Central memory CD4-positive, alpha-beta T cell (primary cell): ENCODE measurements at places on chromosomes 16 and 17.
A peak's percentile ranks its signal among the peaks of the same experiment; 100 is the strongest.

- DNase-seq, result peak; percentile 96
These were observed 4.4 kb downstream of the FMNL1 start for GRCh38 chr17:45225964-45226530.

- DNase-seq, result no peak
These were observed 7.4 kb upstream of the PSMC3IP start for GRCh38 chr17:42584880-42585279.

DNA sequence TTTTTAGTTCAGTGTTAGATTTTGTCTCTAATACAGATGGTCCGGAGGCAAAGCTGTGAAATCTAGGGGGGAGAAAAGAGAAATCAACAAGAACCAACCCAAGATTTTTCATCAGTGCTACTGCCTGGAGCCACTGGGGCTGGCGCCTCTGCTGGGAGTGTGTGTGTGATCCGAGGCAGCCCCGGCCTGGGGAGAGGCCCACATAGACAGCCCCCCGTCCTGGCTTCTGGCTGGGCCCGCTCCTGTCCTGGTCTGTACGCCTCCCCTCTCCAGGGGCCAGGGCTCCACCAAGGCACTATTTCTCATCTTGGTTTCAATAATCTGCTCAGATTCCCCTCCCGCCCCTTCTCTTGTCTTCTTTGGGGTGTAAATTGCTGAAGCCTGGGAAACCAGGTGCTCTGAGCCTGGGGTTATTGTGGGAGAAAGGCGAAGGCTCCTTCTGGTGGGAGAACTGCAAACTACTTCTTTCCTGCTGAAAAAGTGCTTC, 7.8 kb downstream of the BAHCC1 start:
- no peak for DNase-seq

DNA sequence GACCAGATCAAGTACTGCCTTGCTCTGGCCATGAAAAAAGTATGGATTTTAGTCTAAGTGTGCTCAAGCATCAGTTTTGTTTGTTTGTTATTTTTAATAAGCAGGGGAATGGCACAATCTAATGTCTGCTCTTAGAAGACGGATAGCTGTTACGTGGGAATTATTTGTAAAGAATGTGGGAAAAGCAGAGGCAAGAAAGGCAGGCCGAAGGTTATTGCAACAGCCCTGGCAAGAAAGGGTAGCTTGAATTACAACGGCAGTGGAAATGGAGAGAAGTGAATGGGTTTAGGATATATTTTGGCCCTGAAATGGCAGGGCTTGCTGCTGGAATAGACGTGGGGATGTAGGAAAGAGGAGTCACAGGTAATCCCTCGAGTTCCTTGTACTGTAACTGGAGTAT, 987 bp upstream of the HASPIN start:
- no peak for DNase-seq

- no peak for DNase-seq
These were observed 29.7 kb downstream of the LRRC75A start for GRCh38 chr17:16462070-16462864.

DNA sequence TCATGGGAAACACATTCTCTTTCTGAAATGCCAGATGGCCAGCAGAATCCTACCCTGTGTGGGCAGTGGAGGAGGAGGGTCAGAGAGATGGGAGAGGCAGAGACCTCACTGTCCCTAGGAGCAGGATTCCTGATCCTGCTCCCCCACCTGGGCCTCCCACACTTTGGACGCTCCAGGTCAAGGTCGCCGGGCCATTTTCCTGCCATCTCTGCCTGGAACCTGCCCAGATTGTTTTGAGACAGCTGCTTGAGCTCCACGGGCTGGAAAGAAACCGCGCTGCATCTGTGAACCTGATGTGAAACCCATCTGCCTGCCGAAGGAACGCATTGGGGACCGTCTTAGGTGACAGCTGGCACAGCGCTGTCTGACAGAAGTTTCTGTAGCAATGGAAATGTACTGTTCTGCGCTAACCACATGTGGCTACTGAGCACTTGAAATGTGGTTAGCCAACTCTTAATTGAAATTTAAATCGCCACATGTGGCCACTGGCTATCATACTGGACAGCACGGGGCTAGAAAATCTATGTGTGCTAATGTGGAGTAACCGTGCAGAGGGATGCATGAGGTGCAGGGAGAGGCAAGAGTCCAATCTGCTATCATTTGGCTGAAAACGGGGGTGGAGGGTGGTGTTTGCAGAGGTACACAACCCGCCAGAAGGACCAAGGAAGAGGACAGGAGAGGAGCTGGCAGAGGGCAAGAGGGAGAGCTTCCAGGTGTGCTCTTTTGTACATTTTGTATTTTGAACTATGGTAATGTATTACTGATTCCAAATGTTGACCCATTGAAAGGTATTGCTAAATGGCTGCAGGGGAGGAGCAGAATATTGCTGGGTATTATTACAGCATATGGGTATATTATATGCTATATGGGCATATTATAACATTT, 15.4 kb upstream of the NUBP1 start:
- DNase-seq, result no peak

DNA sequence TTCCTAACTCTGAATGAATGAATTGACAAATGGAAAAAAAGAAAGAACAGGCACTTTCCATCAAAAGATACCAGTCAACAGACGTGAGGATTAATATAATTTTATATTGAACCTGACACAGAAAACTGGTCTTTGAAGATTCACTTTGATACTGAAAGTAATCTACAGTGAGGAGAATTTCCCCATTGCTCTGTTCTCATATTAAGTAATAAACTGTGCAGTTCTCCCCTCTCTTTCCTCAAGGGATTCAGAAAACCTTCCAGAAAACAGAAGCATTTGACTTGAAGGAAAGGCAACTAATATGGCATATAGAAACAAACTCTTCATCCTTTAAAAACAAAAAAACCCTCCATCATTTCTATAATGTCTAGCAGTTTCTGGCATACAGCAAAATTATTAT, 2.2 kb downstream of the TEX2 start:
- DNase-seq, result no peak

GRCh38 chr17:62681061-62681938, 53.8 kb downstream of the MRC2 start:
- DNase-seq, result no peak

DNA sequence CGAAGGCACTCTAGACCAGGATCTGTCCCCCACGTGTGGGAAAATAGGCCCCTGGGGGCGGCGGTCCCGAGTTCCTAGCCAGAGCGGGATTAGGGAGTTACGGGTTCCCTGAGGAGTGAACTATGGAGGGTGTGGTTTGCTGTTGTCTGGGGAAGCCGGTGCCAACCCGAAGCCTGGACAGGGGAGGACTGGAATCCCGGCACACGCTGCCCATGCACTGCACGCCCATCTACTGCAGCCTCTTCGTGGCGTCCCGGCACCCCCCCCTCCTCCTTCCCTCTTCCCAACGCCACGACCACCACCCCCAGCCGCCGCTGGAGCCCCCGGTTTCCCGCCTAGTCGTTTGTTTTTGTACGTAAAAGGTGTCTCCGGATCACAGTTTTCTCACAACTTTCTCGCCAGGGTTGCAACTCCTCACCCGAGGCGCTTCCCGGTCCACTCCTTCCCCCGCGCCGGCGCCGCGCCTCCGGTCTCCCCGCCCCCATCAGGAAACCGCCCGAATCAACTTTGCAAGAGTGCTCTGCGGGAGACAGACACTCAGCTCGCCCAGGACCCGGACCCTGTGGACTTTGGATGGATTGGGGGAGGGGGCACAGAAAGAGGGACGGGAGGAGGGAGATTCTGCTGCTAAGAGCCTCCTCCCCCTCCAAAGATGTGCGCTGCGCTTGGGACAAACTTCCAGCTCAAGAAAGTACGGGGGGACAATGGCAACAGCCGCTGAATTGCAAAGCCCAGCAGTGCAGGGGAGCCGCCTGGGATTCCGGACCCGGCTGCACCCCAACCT, 1.4 kb upstream of the LHX1 start:
- DNase-seq, result no peak

DNA sequence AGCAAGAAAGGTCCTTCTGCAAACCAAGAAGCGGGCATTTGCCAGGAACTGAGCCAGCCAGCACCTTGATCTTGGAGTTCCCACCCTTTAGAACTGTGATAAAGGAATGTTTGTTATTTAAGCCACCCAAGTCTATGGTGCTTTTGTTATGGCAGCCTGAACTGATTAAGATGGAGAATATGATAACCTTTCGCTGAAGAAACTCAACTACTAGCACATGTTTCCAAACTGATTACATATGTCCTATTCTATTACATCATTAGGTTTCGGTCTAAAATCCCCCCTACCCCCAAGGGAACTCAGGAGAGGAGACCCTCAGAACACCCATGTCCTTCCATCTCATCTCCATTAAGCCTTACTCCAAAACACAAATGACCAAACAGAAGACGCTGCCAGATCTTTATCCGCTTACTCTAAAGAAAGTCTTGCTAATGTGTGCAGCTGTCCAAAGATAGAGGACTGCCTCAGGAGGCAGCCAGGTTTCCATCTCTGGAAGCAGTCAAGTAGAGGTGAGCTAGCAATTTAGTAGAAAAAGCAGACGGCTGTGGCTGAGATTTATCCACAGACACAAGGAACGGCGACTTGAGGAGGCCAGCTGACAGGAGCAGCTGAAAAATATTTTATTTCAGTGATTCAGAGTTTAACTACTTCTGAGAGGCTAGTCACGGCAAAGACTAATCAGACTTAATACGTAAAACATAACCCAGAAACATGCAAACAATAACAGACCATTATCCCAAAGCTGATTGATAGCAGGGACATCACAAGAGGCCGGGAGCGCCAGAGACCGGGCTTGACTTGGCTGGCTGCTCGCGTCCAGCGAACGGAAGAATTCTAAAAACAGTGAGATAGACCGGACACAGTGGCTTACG, 611.4 kb upstream of the CDH5 start:
- DNase-seq, result no peak

DNA sequence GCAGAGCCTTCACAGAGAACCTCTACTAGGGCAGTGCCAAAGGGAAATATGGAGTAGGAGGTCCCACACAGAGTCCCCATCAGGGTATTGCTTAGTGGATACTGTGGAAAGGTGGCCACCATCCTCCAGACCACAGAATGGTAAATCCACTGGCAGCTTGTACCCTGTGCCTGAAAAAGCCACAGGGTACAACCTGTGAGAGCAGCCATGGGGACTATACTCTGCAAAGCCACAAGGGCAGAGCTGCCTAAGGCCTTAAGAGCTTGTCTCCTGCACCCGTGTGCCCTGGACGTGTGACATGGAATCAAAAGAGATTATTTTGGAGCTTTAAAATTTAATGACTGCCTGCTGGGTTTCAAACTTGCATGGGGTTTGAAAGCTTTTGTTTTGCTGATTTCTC, 118.0 kb upstream of the SEC14L1 start:
- DNase-seq, result no peak

DNA sequence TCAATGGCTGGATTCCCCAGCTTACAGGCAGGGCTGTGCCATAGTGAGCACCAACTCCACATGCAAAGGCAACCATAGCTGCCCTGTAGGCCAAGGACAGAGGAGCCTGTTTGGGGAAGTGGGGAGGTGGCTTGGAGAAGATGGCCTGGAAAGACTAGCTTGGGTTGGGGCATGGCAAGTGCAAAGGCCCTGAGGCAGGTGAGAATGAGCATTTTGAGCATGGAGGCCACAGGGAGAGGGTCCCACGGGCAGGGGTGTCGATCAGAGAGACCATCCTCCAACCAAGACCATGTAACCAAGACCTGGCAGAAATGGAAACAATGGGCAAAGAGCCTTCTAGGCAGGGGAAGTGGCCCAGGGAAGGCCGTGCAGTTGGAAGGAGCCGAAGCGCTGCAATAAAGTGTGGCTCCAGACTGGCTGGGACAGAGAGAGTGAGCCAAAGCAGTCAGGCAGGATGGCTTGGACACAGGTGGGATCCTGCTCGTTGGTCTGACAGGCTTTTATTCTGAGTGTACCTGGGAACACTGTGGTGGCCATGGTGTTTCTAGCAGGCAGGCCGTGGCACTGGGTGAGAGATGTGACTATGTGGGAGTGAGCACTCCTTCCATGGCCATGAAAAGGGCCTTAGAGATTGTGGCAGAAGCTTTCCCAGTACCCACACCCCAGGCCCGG, 24.8 kb upstream of the MPRIP start:
- DNase-seq, result no peak

- no peak for DNase-seq
These were observed 67.0 kb downstream of the N4BP1 start for GRCh38 chr16:48542966-48543365.

DNA sequence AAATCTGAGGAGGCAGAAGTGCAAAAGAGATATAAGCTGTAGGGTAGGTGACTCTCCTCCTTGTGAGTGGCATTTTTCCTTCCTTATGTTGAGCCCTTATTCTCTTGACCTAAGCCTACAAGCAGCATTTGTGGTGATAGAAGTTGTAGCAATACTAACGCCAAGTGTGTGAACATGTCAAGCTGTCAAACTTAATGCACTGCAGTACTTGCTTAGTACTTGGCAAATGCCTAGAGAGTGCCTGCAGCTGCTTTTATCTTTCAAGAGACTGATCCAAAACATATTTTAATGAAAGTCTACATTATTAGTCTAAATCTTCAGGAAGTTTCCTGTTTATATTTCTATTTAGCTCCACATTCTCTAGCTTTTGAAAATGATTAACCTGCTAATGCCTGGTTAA, 83.2 kb downstream of the CNTNAP4 start:
- no peak for DNase-seq

DNA sequence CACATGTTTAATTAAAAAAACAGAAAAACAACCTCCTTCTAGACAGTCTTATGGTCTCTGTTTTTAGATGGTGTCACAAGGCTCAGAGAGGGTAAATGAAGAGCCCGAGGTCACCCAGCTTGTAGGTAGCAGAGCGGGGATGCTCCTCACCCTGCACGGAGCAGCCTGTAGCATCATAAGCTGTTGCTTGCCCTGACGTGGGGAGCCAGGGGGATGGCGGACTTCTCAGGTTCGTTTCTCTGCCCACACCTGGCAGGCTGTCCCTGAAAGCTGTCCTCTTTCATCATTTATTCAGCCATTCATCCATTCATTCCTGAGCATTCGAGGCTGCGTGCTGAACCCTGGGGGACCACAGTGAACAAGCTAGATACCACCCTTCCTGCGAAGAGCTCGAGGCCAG, 75.7 kb upstream of the KSR1 start:
- no peak for DNase-seq

DNA sequence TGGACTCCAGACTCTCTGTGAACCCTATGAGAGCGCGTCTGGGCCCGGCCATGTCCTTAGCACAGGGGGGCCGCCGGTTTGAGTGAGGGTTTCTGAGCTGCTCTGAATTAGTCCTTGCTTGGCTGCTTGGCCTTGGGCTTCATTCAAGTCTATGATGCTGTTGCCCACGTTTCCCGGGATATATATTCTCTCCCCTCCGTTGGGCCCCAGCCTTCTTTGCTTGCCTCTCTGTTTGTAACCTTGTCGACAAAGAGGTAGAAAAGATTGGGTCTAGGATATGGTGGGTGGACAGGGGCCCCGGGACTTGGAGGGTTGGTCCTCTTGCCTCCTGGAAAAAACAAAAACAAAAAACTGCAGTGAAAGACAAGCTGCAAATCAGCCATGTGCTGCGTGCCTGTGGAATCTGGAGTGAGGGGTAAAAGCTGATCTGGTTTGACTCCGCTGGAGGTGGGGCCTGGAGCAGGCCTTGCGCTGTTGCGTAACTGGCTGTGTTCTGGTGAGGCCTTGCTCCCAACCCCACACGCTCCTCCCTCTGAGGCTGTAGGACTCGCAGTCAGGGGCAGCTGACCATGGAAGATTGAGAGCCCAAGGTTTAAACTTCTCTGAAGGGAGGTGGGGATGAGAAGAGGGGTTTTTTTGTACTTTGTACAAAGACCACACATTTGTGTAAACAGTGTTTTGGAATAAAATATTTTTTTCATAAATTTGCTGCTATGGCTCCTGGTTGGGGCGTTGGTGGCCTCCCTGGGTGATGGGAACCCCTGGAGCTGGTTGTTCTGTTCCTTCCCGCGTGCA, 23.1 kb downstream of the STAT5A start:
- no peak for DNase-seq

GRCh38 chr16:3190949-3191353, 2.9 kb downstream of the OR1F1 start:
- peak; percentile 28 for DNase-seq

- DNase-seq, result no peak
These were observed 7.7 kb downstream of the NUBP1 start for GRCh38 chr16:10751291-10751697.
